NCI-H1048 (cell line): ENCODE measurements at places on chromosomes 13 and 19.
A peak's percentile ranks its signal among the peaks of the same experiment; 100 is the strongest.

- no peak for DNase-seq
These were observed 1.8 kb downstream of the HMGB1 start for GRCh38 chr13:30463787-30464495.

- no peak for DNase-seq
These were observed 790 bp downstream of the TPM4 start for GRCh38 chr19:16076958-16077611.

DNA sequence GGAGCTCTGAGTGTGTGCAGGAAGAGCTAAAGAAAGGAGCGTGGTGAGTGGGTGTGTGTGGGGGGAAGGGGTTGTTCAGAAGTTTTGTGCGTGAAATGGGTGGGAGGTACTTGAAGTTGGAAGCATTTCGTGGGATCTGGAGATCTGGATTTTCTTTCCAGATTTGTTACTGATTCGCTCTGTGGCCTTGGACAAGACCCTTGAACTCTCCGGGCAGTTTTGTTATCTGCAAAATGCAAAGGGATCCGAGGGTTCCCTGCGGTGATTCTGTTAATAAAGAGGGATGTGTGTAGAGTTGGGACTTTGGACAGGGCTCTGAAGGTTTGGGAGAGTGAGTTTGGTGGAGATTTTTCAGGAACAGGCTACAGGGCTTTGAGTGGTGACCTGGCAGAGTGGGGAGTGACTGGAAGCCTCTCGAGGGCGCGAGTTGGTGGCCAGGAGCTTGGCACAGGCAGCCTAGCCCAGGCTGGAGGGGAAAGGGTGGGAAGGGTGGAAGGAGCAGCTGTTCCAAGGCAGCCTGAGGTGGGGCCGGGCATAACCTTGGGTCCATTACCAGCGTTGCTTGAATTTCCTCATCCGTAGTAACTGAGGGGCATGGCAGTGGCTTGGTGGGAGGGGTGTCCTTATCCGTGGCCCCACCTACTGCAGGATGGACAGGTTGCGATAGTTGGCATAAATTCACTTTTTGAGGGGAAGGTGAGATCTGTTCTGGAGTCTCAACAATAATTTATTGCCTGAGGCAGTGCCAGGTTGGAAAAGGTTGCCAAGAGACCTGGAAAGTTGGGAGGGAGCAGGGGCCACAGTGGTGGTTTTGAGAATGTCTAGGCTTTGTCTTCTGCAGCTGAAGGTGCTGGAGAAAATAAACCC is 2.1 kb downstream of the ACTN4 start:
- no peak for DNase-seq

- no peak for DNase-seq
These were observed 780.1 kb downstream of the SLITRK6 start for GRCh38 chr13:85019121-85019520.

DNA sequence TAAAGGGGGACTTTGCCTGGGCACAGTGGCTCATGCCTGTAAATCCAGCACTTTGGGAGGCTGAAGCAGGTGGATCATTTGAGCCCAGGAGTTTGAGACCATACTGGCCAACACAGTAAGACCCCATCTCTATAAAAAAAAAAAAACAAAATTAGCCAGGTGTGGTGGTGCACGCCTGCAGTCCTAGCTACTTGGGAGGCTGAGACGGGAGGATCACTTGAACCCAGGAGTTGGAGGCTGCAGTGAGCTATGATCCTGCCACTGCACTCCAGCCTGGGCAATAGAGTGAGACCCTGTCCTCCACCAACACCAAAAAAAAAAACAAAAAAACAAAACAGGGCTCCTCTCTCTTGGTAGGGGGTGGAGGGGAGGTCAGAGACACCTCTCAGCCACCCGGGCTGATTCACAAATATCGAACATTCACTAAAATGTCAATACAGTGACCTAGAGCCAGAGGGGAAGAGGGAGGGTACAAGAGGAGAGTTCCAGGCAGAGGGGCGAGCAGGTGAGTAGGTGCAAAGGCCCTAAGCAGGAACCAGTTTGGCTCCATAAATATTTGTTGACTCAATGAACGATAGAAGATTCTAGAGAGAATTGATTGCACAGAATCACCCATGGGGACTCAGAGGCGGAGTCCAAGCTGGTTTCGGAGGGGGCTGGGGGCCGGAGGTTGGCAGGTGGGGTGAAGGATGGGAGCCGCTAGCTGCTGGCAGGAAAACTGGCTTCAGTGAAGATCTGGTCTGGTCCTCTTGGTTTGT is 1.0 kb upstream of the CREB3L3 start:
- DNase-seq: no peak

DNA sequence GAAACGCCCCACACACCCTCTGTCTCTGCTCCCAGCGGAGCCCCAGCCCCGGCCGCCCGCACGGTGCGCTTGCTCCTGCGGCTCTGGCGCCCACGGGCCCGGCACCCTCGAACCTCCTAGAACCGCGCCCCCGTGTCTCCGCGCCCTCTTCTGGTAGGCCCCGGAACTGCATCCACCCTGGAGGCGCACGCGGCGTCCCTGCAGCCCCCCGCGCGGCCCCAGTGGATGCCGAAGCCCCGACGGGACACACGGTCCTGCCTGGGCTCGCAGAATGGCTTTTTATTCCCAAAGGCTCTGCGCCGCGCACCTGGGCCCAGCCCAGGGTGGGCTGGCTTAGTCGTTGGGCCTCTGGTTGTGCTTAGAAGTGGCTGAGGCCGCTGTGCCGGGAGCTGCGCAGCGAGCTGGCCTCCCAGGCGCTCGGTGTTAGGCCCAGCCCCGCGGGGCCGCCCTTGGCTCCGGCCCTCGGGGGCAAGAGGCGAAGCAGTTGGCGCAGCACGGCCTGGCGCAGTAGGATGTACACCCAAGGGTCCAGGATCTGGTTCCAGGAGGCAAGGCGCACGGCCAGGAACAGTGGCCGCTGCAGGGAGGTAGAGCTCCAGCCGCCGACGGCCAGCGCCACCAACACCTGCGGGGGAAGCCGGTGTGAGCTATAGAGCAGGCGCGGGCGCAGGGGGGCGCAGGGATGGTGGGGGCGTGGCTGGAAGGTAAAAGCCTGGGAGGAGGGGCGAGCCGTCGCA is 2.8 kb downstream of the PTGER1 start:
- peak; percentile 24 for DNase-seq

DNA sequence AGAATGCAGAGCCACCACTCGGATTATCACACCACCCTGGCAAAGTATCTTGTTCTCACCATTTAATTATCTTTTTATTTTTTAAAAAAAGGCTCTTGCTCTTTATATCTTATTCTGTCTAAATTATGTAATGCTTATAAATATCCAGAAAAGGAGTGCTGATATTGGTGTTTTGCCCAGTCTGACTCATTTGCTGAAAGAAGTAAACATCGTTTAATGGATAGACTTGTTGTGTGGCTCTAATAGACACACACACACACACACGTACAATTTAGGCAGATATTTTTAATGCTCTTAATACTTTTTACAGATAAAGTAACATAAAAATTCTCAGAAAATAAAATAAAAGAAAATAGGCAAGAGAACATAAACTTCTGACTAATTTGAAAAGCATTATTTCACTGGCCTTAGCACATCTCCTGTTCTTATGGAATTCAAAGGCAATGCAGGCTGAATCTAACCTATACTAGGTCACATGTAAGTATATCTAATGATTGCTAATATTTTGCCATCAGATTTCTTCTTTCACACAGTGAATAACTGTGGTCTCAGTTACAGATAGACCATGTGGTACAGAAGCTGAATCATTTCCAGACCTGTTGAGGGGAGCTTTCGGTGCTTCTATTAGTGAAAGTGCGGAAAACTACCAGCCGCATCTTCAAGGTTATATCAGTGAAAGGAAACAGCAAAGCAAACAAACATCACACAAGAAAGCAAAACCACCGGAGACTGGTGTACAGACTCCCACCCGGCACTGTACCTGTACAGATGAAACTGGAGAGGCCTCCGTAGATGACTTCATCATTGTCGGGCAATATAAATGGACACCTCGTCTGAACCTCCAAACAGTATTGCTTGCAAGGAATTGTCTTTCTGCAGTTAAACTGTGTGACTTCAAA is 642.1 kb upstream of the ARGLU1 start:
- DNase-seq: no peak

DNA sequence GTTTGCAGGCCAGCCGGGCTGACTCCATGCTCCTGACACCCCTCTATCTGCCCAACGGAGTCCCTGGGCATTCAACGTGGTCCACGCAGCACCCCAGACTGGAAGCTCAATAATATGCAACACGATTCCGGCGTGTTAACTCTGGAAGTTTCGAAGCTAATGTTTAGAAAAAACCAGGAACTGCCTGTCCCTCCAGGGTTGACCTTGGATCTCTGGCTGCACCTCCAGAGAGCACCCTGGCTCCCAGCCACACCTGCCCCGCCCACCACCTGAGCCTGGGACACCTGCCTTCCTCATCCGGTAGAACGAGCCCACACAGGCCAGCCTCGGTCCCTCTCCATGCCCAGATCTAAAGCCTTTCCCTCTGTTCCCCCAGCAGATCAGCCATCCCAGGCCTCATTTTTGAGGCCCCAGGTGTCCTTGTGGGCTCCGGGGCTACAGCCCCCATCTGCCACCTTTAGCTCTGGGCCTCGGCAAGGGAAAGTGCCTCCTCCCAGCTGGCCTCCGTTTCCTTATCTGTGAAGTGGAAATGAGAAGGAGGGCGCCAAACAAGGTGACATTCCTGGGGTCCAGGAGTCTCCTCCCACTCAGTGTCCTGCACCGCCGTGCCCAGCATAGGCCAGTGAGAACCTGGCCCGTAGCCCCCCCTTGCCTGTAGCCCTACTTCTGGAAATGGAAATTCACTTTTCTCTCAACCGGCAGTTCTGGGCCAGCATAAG is 38.7 kb downstream of the KLF2 start:
- DNase-seq: no peak

DNA sequence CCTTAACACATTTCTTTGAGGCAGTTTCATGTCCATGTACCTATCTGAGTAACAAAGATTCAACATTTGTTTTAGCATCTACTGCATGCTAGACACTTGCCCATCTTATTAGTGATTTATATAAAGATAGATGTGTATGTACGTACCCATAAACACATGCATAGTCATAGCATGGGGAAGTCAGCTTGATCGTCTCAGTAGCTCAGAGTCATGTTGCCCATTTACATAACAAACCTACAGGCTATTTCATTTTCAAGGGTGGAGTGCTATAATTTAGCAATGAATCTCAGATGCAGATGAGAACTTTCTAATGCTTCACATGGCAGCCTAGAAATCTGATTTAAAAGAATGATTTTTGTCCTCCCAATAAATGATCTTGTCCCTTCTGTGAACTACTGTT is 23.5 kb downstream of the FLT1 start:
- DNase-seq: no peak

DNA sequence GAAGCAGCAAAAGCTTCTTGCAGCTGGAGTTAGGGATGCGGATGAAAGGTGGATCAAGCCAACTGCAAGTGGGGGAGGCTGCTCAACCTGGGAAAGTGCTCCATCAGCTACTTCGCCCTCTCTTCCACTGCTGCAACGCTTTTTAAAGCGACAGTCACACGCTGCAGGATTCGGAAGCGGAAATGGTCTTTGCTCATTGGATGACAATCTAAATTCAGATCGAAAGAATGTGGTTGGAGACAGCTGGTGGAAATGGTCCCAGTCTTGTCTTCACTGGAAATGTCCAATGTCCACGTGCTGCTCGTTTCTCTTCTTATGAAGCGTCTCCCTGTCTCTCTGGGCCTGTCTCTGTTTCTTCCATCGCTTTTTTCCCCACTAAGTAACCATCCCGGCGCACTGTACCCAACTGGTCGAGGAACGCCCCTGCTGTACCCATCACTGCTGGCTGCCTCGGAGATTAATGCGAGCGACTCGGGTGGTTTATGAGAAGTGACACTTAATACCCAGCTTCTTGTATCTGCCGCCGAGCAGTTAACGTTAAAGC is 2.1 kb upstream of the FGF9 start:
- no peak for DNase-seq

GRCh38 chr13:36431204-36432105 is 840 bp upstream of the CCNA1 start:
- no peak for DNase-seq

- no peak for DNase-seq
These were observed 14.6 kb downstream of the IGFL3 start for GRCh38 chr19:46109876-46110275.

GRCh38 chr19:24004166-24004565 is 82.8 kb upstream of the ZNF254 start:
- no peak for DNase-seq

- no peak for DNase-seq
These were observed 9.3 kb upstream of the MARCHF2 start for GRCh38 chr19:8403820-8404109.

DNA sequence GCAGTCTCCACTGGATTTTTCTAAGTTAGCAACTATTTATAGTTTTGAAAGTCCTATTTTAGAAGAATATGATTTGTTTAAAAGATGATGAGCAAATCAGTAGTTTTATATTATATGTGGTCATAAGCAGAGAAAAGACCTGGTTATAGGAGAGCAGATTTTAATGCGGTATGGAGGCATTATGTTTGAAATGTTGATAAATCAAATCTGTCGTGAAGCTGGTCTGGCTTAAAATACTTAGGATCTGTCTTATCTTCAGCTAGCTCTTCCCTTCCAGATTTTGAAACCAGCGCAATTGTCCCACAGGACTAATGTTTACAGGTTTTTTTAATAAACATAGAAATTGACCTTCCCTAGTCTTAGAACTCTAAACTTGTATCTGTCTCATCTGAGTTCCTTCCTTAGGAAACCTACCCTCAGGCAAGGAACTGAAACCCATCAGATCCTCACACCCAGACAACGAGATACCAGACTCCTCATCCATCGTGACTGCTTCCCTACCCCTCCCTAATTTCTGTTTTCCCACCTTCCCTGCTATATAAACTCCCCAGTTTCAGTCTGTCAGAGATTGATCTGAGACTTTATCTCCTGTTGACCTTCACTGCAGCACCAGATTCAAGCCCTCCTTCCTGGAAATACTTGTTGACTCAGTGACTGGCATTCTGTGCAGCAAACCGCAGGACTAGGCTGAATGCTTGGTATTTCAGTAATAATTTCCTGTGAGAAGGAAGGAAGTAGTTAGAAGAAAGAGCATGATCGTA is 37.8 kb upstream of the CXCL17 start:
- DNase-seq: no peak

- no peak for DNase-seq
These were observed 72.6 kb upstream of the TSHZ3 start for GRCh38 chr19:31421856-31422255.

DNA sequence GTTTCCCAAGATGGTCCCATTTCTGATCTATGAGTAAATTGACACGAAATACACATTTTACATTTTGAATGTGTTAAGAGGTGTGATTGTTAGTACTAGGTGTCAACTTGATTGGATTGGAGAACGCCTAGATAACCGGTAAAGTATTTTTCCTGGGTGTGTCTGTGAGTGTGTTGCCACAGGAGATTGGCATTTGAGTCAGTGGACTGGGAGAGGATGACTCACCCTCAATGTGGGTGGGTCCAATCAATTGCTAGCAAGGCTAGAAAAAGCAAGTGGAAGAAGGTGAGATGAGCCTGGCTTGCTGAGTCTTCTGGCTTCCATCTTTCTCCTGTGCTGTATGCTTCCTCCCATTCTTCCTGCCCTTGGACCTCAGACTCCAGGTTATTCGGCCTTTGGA is 960.7 kb upstream of the PCDH9 start:
- no peak for DNase-seq

- no peak for DNase-seq
These were observed 871.1 kb downstream of the UQCRFS1 start for GRCh38 chr19:28341810-28342350.

GRCh38 chr13:99800011-99800410 is 171.6 kb downstream of the ZIC5 start:
- DNase-seq: no peak
